ENCODE measurements at places on chromosomes 3 and 15.

GRCh38 chr3:129834580-129834979, 58.9 kb downstream of the TMCC1 start:
- no peak for DNase-seq

- no peak for DNase-seq
Observed at GRCh38 chr3:8486936-8487335, 14.7 kb upstream of the LMCD1 start.

DNA sequence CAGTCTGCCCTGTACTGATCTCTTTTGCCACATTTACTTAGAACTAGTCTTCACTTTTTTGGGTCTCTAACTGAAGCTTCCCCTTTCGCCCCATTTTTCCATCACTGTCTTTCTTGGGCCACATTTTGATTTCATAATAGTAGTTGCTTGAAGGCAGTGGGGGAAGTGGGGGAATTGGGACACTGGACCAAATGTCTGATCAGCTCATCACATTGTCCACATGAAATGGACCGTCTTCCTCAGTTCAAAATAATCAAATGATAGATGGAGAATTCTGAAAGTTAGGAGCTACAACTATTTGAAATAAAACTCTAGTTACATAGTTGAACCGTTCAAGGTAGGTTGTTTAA, 747 bp downstream of the PDCD6IP start:
- DNase-seq: no peak

- DNase-seq: no peak
Observed at GRCh38 chr15:64987136-64987535, 2.6 kb downstream of the SPG21 start.

GRCh38 chr3:78823859-78824258, 943.9 kb downstream of the ROBO1 start:
- DNase-seq: no peak

GRCh38 chr3:110743202-110743601, 328.4 kb upstream of the NECTIN3 start:
- no peak for DNase-seq

- DNase-seq: no peak
Observed at GRCh38 chr3:149330609-149331331, 2.7 kb downstream of the TM4SF18 start.

All from stimulated activated CD4-positive, alpha-beta T cell treated with anti-CD3 and anti-CD28 coated beads, Interleukin-15, amount 100 ng/mL, for 48 hours (primary cell).